ENCODE measurements at places on chromosomes 11 and 22.

DNA sequence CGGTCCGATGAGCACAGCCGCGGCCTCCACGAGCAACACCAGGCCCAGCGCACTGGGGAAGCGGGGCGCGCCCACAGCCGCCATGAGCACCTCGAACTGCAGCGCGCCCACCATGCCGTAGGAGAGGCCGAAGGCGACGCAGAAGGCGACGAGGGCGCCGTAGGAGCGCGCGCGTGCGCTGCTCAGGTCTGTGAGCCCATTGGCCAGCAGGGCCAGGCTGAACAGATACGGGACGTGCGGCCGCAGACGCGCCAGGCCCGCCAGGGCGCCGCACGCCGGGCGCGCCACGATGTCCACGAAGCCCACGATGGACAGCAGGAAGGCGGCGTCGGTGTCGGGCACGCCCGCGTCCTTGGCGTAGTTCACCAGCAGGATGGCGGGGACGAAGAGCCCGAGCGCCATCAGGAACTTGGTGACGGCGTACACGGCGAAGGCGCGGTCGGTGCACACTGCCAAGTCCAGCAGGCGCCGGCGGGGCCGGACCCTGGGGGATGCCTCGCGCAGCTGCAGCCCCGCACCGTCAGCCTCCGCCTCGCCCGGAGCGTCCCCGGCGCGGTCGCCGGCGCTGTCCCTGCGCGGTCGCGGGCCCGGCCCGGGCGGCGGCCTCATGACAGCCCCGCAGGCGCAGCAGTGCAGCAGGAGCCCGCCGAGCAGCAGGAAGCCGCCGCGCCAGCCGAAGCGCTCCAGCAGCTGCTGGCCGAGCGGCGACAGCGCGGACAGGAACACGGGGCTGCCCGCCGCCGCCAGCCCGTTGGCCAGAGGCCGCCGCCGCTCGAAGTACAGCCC lies 2.9 kb downstream of the SLC16A8 start:
- DNase-seq = peak; percentile 73

- no peak for DNase-seq
Measured at GRCh38 chr11:74476536-74476935, 9.2 kb upstream of the KCNE3 start.

GRCh38 chr22:48250286-48250895 lies 1487.9 kb downstream of the TBC1D22A start:
- DNase-seq = no peak

GRCh38 chr22:46867106-46867505 lies 104.7 kb downstream of the TBC1D22A start:
- no peak for DNase-seq

GRCh38 chr11:117039900-117040299 lies 58.3 kb downstream of the SIK3 start:
- DNase-seq = no peak

DNA sequence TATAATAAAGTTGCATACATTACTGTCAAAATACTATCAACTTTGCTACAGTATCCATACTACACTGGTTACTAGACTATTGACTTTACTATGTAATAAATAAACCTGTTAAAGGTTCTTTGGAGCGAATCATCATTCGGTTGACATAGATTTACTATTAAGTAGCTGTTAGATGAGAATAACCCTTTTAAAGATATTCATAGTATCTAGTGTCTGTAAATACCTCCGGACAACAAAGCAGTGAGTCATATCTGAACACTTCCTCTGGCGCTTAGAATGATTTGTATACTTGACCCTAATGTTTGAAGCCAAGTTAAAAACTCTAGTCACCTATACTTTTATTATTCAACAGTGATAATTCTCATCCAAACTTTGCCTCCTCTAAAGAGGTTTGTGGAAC lies 84.7 kb downstream of the MSANTD4 start:
- DNase-seq = no peak

Data from NCI-H1930 (cell line).